ENCODE measurements at places on chromosomes 16 and 17. TPM values are rescaled to one million over a fixed set of nuclear protein-coding genes. Genes with fewer than 3 reads are reported as not detected.
A peak's percentile ranks its signal among the peaks of the same experiment; 100 is the strongest.

USP22 gene
- polyA plus RNA-seq: 201 TPM

IL34 gene
- polyA plus RNA-seq: 0.62 TPM

GRCh38 chr16:11296706-11297491 is 15.8 kb upstream of the PRM1 start:
- DNase-seq: no peak

- no peak for DNase-seq
Observed at GRCh38 chr16:26649381-26650045, 417.2 kb upstream of the C16orf82 start.

DNA sequence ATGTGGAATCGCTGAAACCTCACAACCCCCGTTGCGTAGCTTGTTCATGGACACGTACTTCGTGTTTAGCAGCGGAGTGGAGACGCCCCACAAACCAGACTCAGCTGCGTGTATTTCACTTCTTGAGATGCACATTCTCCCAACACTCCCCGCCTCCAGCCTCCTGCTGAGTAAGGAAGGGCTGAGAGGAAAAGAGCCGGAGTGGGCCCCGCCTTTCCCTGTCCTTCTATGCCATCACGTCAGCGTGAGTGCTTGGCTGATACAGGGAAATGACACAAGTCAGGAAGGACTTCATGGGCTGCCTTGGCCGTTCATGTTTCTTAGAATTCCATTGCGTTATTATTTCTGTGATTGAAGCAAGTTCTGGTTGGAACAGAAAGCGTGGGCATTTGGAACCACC is 68.6 kb upstream of the CBX4 start:
- DNase-seq: no peak

GRCh38 chr17:4049546-4049945 is 85.3 kb upstream of the ATP2A3 start:
- DNase-seq: peak; percentile 16

DNA sequence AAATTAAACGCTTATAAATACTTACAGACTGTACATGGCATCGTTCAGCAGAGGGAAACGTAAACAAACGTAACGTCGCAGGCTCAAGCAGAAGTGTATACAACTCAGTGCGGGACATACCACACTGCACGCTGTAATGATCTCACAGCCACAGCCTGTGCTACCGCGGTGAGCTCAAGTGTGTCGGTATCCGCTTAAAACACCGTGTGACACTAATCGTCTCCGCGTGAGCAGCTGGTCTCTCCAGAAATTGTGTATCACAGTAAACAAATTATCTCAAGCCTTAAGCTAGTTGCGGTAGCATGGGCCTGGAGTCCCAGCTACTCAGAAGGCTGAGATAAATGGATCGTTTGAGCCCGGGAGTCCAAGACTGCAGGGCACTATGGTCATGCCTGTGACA is 115.3 kb downstream of the ANKRD11 start:
- DNase-seq: no peak

GRCh38 chr16:87431926-87432325 is 39.8 kb downstream of the MAP1LC3B start:
- DNase-seq: no peak

DNA sequence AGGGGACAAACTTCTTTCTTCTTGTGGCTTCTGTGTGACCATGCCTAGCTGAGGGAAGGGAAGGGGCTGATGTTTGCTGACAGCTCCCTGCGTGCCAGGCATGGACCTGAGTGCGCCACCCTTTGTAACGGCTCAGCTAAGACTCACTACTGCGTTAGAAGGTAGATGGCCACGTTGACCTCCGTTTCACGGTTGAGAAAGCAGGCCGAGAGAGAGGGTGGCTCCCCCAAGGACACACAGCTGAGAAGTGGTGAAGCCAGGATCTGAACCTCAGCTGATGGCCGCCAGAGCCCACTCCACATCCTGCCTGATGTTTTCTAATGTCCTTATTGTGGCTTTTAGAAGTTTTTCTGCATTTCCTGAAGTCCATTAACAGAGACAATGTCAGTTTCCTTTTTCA is 45.1 kb downstream of the RGS9 start:
- no peak for DNase-seq
